ENCODE measurements at places on chromosomes 4 and X.

GRCh38 chr4:81120055-81120454 lies 89.5 kb downstream of the BMP3 start:
- DNase-seq = no peak

- DNase-seq = peak; percentile 2
These were observed 252.4 kb upstream of the CPEB2 start for GRCh38 chr4:14749910-14750309.

- no peak for DNase-seq
These were observed 15.0 kb downstream of the RGN start for GRCh38 chrX:47093248-47093647.

GRCh38 chrX:115592997-115593734 lies 32.2 kb downstream of the PLS3 start:
- no peak for DNase-seq

DNA sequence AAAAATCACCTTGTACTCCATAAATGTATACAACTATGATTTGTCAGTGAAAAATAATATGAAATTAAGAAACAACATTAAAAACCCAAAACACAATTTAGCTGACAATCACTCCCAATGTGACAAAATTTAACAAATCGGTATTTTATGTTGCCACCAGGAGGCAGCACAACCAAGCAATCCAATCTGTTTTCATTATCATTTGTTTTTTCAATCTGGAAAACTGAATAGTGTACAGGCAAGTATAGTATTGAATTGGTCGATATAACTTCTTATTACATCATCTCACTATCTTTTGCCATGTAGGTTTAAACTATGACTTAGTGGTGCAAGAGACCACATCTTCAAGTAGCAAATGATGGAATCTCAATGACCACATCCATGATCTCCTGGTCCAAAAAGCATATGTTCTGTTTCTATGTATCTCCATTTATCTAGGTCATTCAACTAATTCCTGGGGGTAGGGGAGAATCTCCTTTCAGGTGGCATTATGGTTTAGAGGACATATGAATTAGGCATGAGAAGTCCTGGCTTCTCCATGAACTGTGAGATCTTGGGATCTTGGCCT lies 112.9 kb upstream of the AGA start:
- no peak for DNase-seq

DNA sequence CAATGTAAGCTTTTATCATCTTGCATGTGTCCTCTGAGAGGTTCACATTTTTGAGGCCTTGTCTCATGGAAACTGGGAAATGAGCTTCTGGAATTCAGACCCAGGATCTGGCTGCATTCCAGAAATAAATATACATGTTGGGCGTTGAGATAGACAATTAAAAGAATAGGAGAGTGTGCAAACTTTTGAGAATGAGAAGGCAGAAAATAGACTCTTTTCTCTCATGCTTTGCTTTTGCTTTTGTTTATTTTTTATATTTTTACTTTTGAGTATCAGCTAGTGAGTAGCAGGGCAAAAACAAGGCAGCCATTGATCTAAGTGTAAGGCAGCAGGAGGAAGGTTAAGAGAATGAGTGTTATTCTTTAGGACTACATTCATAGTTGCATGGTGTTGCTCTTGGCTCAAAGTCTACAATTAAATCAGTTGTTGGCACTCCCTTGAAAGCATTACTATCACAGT lies 12.4 kb downstream of the SHROOM3 start:
- no peak for DNase-seq

DNA sequence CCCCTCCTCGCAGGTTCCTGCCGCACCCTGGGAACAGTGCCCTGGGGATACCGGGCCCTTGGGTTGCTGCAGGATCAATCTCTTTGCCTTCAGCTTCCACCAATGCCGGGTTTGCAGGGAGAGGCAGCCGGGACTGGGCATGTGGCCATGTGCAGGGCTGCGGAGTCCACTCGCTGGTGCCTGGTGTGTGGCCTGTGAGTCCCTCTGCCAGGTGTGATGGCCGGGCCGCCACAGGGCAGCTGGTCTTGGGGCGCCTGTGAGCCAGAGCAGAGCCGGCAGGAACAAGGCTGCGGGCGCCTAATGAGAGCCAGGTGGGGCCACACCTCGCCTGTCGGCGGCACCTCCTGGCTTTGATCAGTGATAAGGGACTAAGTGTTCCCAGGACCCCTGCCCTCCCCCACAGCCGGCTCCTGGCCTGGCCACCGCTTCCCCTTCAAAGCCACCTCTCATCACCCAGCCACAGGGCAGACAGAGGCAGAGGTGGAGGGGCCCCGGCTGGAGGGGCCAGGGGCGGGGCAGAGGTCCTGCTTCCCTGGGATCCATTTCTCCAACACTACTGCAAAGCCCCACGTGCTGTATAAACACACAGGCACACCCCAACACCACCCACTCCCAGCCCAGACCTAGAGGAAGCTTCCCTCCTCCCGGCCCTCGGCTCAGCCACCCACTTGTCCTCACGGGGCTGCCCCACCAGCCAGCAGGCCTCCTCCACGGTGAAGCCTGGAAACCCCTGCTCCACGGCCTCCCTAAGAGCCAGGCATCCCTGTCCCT lies 132.7 kb downstream of the CPZ start:
- no peak for DNase-seq

- no peak for DNase-seq
These were observed 16.0 kb downstream of the AMELX start for GRCh38 chrX:11309220-11309619.

- no peak for DNase-seq
These were observed 1751.9 kb downstream of the ARAP2 start for GRCh38 chr4:34492414-34492813.

Measured in activated CD4-positive, alpha-beta T cell treated with anti-CD3 and anti-CD28 coated beads, Interleukin-2, amount 50 U/mL, for 4 hours (primary cell).